Sigmoid colon (tissue), 7 donors: ENCODE measurements at places on chromosomes 13 and 19. TPM values are rescaled to one million over a fixed set of nuclear protein-coding genes. Genes with fewer than 3 reads are reported as not detected.

DNA sequence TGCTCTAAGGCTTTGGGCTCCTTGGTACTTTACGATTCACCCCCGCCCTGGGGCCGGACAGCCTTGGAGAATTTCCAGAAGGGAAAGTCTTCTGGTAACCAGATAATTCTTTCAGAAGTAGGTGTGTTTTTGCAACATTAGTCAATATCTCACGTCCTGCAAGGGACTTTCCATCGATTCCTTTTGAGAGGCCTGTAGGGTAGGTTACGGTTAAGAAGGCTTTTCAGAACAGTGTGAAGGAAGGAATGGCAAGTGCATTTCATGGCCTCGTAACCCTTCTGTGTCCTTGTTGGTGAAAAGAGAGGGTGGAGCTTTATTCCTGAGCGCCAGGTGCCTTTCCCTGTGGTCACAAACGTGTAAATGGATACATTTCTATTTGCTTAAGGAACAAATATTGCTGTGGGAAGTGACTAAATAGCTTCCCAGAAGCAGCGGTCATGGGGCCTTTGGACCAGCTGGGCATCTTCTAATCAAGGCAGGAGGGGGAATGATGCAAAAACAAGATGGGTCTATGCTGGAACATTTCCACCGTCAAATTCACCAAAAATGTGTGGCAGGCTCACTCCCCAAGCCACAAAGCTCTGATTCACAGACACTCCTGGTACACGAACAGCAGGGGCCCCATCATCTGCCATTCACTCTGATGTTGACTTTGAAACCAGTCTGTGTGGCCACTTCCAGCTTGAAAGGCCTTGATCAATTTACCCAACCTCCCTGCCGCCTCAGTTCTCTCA is 99.2 kb downstream of the ANKRD10 start:
- no peak for DNase-seq

GRCh38 chr13:93559718-93560117 is 333.1 kb downstream of the GPC6 start:
- DNase-seq: no peak

- DNase-seq: no peak
These were observed 572.5 kb downstream of the OLFM4 start for GRCh38 chr13:53601113-53601512.

ZNF415 gene
- total RNA-seq: 10.7 TPM

ZNF480 gene
- total RNA-seq: 11.2 TPM

DNA sequence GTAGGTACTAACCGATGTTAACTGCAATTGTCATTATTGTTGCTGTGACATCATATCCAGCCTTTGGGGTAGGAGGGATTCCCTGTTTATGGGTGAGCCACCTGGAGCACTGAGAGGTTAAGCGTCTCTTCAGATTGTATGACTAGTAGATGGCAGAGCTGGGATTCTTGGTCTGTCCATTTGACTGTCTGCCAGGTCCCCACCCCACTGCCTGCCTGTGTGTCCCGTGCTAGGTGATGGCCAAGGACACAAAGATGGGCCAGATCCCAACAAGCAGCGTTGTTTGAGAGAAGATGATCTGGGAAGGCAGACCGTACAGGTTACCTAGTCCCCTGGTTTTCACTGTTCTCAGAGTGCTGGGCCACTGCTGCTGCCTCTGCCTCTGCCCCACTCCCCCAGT is 16.6 kb downstream of the PPP2R1A start:
- no peak for DNase-seq

DNA sequence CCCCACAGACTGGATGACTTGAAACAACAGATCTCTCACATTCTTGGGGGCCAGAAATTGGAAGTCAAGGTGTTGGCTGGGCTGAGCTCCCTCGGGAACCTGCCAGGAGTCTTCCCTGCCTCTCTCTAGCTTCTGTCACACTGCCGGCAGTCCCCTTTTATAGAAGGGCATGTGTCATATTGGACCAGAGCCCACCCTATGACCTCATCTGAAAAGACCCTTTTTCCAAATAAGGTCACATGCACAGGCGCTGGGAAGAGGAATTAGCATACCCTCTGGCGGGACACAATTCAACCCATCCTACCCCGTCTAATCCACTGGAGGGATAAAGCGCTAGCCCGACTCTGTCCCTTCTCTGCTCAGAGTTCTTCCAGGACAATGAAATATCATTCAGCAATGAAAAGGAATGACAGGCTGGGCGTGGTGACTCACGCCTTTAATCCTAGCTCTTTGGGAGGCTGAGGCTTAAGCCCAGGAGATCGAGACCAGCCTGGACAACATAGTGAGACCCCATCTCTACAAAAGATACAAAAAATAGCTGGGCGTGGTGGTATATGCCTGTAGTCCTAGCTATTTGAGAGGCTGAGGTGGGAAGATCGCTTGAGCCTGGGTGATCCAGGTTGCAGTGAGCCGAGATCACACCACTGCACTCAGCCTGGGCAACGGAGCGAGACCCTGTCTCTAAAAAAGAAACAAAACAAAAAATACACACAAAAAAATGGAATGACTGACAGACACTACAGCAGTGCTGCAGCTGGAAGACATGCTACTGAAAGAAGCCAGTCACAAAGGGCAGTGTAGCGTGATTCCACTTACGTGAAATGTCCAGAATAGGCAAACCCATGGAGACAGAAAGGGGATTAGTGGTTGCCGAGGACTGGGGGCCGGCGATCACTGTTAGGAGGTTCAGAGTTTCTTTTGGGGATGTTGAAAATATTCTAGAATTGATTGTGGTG is 28.5 kb downstream of the MEIS3 start:
- no peak for DNase-seq

SMAD9 gene
- 33.3 TPM for total RNA-seq

DNA sequence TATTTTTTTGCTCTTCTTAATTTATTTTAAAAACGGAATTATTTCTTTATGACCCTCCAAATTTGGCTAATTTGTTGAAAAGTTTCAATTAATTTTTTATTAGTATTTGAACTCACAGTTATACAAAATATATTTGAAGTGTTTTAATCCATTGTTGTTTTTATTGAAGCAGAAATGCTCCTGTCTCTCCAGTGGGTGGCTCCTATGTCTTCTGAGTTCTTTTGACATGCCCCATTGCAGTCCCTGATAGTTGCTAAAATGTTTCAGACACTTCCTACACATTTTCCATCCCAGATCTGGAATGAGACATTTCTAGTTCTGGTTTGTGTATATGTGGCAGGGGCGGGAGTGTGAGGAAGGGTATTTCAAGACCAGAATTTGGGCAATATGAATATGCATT is 579.4 kb upstream of the PRR20A start:
- no peak for DNase-seq

ZNF723 gene
- not detected for total RNA-seq

GRCh38 chr19:32041681-32042292 is 303.6 kb upstream of the ZNF507 start:
- DNase-seq: no peak

- DNase-seq: no peak
These were observed 194.1 kb downstream of the TDRD3 start for GRCh38 chr13:60590800-60591747.

NLRP4 gene
- not detected for total RNA-seq

ZNF549 gene
- total RNA-seq: 5.0 TPM

KDELR1 gene
- 61.5 TPM for total RNA-seq

DNA sequence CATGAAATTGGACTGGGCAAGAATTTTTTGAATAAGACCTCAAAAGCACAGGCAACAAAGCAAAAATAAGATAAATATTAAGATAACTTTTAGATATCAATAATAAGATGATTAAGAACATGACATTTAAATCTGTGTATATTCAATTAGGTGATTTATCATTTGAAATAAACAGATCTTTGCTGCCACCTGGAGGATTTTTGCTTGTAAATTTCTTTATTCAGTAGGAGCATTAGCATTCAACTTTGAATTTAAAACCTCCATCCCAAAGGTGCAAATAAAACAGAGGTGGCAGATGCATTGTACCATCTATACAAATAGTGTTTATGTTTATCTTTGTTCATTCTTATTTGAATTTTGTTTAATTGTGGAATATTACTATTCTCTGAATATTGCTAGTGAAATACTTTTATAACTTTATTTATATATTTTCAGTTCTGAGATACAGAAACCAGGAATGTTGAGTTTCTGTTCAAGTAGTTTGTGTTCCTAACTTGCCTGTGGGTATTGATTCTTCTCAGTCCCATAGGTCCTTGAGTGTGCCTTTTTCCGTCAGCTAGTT is 20.9 kb downstream of the COG6 start:
- DNase-seq: no peak

CACNG7 gene
- not detected for total RNA-seq

DNA sequence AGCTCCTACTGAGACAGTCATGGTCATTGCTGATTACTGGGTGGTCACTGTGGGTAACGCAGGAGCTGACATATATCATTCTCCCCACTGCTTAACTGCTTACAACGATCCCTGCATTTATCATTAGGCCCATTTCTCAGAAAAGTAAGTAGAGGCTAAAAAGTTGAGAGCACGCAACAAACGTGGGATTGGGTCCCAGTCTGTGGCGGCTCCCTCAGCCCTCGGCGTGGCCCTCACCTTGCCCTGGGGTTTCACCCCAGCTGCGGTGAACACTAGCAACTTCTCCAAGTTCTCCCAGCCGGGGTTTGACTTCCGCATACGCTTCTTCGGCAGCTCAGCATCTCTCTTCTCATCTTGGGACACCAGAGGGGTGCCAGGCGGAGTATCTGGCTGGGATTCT is 2.5 kb downstream of the PNKP start:
- DNase-seq: no peak

DNA sequence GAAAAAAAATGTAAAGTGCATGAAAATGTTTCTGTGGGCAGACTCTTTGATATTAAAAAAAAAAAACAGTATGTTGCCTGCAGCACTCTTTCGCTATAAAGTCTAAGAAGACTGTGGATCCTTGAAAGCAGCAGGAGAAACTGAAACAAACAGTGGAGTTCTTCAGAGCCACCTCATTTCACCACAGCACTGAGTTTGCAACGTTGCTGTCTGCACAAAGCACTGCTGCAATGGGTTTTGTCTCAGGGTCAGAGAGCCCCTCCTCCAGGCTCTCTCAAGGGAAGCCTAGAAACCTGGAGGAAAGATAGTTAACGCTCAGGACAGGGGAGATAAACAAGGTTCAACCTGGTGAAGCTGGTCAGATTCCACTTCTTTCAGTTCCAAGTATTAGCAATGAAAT is 248.7 kb downstream of the EFNB2 start:
- DNase-seq: no peak

DNA sequence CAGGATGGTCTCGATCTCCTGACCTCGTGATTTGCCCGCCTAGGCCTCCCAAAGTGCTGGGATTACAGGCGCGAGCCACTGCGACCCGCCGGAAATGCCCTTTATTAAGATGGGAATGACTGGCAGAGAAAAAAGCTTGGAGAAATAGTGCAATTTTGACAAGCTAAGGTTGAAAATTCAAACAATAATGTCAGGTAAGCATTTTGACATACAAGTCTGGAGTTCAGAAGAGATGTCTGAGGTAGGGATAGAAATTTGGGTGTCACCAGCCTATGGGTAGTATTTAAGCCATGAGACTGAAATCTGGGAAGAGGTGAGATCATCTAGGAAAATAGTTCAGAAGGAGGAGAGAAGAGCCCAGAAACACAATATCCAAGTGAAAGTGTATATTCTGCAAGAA is 17.1 kb upstream of the PAN3 start:
- no peak for DNase-seq

DNA sequence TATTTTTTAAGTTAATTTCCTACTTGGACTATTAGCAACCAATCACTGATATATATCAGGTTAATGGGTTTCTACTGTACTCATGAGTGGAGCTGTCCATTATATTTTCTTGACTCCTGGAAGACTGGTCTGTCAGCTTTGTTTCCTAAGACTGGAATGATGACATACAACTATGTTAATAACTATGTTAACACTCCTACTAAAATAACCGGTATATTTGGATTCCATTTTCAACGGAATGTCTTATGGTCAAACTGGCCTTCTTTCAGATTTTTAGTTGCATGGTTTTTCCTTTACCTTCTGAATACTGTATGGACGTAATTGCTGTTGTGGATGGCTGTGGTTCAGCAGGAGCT is 45.8 kb upstream of the GPI start:
- no peak for DNase-seq

DNA sequence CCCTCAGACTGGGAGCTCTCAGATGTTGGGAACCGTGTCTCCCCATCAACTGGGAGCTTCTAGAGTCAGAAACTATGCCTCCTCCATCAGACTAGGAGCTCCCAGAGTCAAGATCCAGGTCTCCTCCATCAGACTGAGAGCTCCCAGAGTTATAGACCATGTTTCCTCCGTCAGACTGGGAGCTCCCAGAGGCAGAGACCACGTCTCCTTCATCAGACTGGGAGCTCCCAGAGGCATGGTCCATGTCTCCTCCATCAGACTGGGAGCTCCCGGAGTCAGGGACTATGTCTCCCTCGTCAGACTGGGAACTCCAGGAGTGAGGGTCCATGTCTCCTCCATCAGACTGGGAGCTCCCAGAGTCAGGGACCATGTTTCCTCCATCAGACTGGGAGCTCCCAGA is 10.0 kb downstream of the CEACAM16 start:
- DNase-seq: no peak

DNA sequence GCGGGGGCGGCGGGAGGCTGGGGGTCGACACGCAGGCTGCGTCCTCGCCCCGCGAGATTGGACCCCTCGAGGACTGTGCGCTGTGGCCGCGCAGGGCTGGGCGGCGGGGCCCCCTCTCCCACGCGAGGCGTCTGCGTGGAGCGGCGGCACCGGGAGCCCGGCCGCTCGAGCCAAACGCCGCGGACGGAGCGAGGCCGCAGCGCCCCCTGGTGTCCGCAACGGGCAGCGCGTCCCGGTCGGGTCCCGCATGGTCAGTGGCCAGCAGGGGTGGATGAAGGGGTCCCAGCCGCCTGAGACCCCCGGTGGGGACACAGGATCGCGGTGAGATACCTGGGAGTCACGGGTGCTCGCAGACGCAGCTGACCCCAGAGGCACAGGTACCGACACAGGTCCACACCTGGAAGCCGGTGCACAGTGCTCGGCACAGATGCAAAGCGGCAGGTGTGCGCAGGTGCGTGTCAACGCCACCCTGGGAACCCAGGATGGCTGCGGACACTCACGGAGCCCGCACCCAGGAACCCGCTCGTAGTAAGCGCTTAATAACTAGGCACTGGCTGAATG is 2.1 kb upstream of the CIRBP start:
- DNase-seq: peak; percentile 88

DNA sequence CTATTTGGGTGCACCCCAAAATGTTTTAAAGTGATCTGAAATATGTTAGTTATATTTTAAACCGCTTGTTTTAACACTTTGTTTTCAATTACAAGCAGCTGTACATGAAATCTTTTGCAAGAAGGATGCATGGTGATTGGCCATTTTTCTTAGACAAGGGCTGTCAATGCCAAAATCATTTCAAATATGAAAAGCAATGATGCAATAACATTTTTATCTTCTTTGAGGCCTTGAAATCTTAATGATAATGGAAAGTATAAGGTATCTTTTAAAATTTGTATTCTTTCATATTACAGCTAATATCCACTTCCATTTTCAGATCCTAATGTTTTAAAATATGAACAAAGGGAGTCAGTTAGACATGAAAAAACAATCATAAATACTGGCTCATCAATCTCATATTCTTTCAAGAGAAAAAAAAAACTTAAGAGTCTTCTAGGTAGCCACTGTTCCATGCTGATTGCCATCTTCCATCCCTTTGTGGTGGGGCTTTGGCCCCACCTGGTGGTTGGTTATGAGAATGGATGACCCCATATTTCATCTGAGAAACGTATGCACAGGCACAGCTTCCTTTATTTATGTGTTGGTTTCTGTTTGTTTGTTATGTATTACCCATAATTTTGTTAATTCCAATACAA is 330.3 kb upstream of the MIR17HG start:
- no peak for DNase-seq

GRCh38 chr13:87674247-87674738 is 3.1 kb downstream of the SLITRK5 start:
- DNase-seq: no peak

MAG gene
- total RNA-seq: 6.1 TPM

GRCh38 chr19:49875857-49876421 is 1.2 kb downstream of the AKT1S1 start:
- peak; percentile 85 for DNase-seq
